ENCODE measurements at places on chromosomes 1 and 21.

GRCh38 chr1:234763910-234764309 lies 153.9 kb upstream of the IRF2BP2 start:
- no peak overlapping the region for H3K4me3 ChIP-seq
- H3K4me1 ChIP-seq, result peaks cover 51% of the 10 kb centered on the region

GRCh38 chr1:173050865-173051264 lies at the start of gene TNFSF18:
Gene TNFSF18, minus strand, starts transcription at chr1:173050941. Its CDS starts 45 bp downstream, at chr1:173050896.
- H3K4me1 ChIP-seq, result peaks cover 35% of the 10 kb centered on the region
- no peaks in the 10 kb centered on the region for H3K27me3 ChIP-seq
- DNase-seq, result no peak
- no peaks in the 10 kb centered on the region for H3K36me3 ChIP-seq

GRCh38 chr1:78284354-78284753 lies 206.4 kb upstream of the PTGFR start:
- no peaks in the 10 kb centered on the region for H3K36me3 ChIP-seq
- H3K4me1 ChIP-seq, result no peaks in the 10 kb centered on the region
- H3K4me3 ChIP-seq, result no peak overlapping the region
- H3K27me3 ChIP-seq, result no peaks in the 10 kb centered on the region

DNA sequence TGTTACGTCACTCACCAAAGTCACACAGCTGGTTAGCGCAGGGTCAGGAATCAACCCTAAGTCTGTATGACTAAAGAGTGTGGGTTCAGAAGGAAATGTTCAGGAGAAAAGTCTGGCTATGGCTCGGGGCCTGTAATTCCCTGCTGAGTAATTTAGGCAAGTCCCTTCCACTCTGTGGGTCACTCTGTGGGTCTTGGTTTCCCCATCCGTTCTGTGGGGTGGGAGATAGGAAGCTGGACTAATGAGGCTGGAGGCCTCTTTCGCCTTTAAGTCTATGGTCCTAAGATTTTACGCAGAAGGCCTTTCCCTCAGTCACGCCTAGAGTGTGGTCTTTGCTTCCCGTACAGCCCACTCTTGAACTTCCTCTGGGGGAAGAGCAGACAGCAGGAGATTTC lies 14.3 kb upstream of the MED18 start:
- H3K27me3 ChIP-seq, result no peaks in the 10 kb centered on the region
- no peak for DNase-seq
- no peaks in the 10 kb centered on the region for H3K36me3 ChIP-seq
- peak overlapping the region; percentile 39 for H3K27ac ChIP-seq

DNA sequence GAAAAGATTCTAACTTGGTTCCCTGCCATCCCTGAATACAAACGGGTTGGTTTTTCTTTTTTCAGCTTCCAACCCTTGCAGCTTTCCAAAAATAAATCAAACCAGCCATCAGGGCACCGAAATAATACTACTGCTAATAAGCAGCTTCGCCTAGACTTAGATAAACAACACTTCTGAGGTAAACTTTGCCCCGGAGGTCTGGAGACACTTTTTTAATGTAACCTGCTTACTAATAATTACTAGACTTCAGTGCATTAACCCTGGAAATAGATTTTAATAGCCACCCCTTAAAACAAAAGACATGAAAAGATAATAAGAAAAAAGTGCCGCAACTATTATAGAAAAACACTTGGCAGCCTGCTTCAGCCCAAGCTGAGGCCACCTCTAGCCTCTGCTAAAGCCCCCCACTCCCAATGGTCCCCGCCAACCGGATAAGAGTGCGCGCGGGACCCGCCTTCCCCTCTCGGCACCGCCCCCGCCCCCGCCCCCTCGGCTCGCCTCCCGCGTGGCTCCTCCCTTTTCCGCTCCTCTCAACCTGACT lies 405 bp upstream of the GADD45A start:
- peaks cover 59% of the 10 kb centered on the region for H3K4me1 ChIP-seq
- no peak for DNase-seq
- peak overlapping the region; percentile 26 for H3K27ac ChIP-seq
- H3K4me3 ChIP-seq, result peak overlapping the region; percentile 95

DNA sequence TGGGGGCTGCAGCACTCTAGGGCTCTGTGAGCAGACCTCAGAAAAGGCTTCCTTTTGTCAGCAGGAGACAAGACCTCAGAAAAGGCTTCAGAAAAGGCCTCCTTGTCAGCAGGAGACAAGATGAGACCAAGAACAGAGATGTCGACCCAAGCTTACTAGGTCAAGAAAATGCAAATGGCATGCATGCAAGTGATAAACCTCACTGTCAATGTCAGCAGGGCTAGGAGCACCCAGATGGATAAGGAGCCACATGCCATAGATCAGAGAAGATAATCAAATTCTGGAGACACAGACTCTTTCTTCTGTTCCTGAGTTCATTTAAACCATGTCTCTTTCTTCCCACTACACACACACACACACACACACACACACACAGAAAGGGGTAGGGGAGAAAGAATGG lies 285.9 kb downstream of the CHRM3 start:
- no peaks in the 10 kb centered on the region for H3K36me3 ChIP-seq
- no peak overlapping the region for H3K4me3 ChIP-seq
- no peak for DNase-seq
- no peaks in the 10 kb centered on the region for H3K4me1 ChIP-seq

- H3K27me3 ChIP-seq, result no peaks in the 10 kb centered on the region
- no peaks in the 10 kb centered on the region for H3K4me1 ChIP-seq
- no peak for DNase-seq
- H3K4me3 ChIP-seq, result no peak overlapping the region
Observed at GRCh38 chr1:99217599-99217998, 46.7 kb upstream of the PLPPR4 start.

DNA sequence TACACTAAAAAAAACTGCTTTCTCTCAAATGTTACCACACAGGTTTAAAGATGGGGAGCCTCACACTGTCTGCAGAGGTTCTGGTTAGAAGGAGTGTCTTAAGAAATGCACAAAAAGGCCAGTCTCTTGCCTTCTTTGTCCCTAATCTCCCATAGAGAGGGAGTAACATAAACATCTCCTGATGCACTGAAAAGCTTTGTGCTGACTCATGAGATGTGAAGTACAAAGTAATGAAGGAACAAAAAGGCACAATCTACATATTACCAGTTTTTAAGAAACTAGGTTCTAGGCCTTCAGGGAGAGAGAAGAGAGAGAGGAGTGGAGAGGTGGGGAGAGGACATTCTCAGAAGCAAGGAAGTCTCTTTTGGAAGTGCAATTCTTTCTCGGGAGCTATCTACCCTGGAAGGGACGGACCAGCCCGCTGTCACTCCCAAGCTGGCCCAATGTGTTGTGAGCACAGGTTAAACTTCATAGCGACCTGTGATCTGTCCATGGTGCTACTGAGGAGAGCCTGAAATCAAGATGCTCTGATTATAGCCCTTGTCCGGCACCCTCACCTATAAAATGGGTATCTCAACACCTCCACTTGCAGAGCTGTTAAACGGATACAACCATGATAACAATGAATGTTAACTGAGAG lies 458.1 kb downstream of the DISC1 start:
- H3K4me3 ChIP-seq, result no peak overlapping the region
- no peak for DNase-seq
- H3K4me1 ChIP-seq, result no peaks in the 10 kb centered on the region
- no peak overlapping the region for H3K27ac ChIP-seq
- H3K36me3 ChIP-seq, result no peaks in the 10 kb centered on the region

GRCh38 chr1:43843684-43844083 lies 89.9 kb upstream of the ARTN start:
- no peaks in the 10 kb centered on the region for H3K27me3 ChIP-seq
- no peak overlapping the region for H3K27ac ChIP-seq
- no peaks in the 10 kb centered on the region for H3K4me1 ChIP-seq
- H3K4me3 ChIP-seq, result no peak overlapping the region
- peaks cover 55% of the 10 kb centered on the region for H3K36me3 ChIP-seq
- DNase-seq, result no peak

DNA sequence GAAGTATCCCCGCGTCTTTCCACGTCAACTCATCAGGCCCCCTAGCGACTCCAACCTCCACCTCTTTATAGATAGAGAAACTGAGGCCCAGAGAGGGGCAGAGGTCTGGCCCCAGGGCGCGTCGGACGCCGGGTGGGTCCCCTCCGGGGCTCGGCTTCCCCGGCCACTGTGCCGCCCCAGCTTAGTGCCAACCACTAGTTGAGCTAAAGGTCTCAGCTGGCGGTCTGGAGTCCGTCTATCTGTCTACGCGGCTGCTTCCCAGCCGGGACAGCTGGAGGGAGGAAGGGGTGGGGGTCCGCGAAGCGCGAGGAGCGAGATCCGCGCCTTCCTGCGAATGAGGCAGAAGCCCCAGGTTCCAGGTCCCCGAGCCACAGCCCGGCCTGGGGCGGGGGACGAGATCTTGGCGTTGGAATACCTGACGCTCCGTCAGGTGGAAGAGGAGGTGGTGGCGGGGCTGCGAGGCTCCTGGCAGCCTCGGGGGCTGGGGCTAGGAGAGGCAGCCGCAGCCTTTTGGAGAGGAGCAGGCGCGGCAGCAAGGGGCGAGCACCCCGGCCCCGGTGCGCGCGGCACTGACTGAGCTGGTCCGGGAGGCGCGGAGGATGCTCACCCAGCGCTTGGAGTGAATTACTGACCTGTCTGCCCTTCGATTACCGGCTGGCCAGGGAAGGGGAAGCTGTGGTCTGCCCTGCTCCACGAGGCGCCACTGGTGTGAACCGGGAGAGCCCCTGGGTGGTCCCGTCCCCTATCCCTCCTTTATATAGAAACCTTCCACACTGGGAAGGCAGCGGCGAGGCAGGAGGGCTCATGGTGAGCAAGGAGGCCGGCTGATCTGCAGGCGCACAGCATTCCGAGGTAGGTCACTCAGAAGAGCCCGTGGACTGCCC lies 937 bp downstream of the PODN start:
- peaks cover 62% of the 10 kb centered on the region for H3K27me3 ChIP-seq
- no peaks in the 10 kb centered on the region for H3K36me3 ChIP-seq
- H3K27ac ChIP-seq, result no peak overlapping the region
- peaks cover 18% of the 10 kb centered on the region for H3K4me1 ChIP-seq
- no peak for DNase-seq

DNA sequence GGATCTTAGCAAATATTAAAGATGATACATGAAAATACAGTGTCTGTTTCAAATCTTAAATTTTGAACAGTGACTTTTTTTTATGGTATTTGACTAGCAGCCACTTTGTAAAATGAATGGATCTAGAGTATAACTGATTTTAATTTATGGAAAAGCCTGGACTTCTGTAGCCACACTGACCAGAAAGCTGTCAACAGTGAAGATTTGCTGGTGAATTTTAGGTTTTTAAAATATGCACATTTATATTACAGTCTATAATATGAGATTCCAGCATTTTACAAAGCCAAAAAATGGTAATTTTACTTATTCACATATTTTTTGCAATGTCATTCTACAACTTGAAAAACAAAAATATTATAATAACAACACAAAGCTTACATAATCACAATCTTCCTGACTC lies 131.8 kb downstream of the NEGR1 start:
- H3K27ac ChIP-seq, result no peak overlapping the region
- no peaks in the 10 kb centered on the region for H3K27me3 ChIP-seq
- no peaks in the 10 kb centered on the region for H3K36me3 ChIP-seq
- no peak overlapping the region for H3K4me3 ChIP-seq
- no peaks in the 10 kb centered on the region for H3K4me1 ChIP-seq
